ENCODE measurements at places on chromosomes 3 and 15.
A peak's percentile ranks its signal among the peaks of the same experiment; 100 is the strongest.

DNA sequence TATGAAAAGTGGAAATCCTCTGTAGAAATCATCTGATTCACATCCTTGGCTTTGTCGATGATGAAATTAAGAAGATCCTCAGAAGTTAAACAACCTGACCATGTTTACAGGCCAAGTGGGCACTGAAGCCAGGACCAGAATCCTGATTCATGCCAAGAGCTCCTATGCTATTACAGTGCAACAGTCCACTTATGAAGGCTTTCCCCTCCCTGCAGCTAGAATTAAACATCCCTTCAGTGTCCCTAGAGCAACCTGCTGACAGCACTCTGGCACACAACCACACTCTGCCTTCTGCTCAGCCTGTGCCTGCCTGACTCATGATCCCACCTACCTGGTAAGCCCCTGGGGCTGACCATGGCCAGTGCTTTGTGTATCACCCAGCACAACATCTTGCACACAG, 33.8 kb downstream of the TXNRD3 start:
- DNase-seq = no peak

DNA sequence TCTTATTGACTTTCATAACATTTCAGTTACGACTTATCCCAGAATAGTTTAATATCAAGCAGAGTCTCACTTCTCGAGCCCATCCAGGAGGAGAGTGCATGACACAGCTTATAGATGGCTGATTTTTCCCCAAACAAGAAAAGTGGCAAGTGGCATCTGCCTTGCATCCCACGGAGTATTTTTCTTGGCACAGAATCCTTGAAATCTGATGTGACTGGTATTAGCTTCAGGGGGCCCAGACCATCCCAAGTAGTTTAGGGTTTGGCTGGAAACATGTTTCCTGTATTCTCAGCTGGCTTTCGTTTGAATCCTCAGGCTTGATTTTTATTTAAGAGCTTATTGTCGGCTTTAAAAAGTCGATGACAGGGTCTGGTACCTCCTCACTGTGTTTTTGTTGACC, 20.7 kb upstream of the FBXL22 start:
- DNase-seq = no peak

- no peak for DNase-seq
These were observed 82.8 kb upstream of the MRPS22 start for GRCh38 chr3:139260793-139261736.

GRCh38 chr15:51380999-51381806, 39.7 kb downstream of the GLDN start:
- no peak for DNase-seq

DNA sequence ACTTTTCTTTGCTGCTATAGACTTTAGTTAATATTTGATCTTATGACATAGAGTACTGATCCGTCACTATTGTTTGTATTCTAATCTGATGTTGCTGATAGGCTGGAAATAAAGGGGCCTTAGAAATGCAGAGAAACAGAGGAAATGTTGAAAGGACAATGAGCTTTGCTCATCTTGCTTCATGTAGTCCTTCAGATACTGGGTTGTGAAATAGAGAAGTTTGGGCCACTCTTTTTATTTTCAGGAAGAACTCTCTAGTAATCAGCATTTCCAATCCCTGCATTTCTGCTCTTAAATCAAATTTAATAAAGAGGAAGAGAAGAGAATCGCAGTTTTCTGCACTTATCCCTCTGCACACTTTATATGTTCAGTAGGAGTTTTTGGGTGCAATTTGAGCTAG, 192.8 kb upstream of the THBS1 start:
- DNase-seq = no peak

- no peak for DNase-seq
These were observed 555.2 kb downstream of the MAGI1 start for GRCh38 chr3:65483480-65483879.

DNA sequence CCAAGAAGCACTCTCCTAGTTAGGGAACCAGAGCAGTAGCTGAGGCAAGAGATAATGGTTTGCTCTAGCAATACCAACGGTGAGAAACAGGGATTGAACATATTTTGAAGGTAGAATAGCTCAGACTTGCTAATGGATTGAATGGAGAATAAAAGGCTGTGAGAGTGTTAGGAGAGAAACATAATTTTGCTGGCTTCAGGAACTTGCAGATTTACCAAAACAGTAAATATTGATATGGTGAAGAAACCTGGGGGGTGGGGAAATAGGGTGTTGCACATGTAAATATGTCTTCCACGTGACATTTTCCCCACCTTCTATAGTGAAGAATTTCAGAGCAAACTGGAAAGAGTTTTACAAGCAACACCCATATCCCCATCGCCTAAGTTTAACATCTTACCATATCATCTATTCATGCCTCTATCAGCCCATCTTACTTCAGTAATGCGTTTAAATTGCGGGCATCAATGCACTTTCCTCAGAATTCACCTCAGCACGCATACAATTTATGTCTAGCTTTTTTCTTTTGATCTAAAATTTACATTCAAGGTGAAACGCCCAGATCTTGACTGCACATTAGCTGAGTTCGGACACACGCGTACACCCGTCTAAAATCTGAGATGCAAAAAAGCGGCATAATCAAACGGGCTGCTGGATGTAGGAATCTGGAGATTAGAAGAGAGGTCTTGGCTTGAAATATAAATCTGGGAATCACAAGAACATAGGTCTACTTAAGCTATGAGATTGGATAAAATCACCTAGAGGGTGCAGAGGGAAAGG, 891 bp upstream of the NR1D2 start:
- DNase-seq = no peak

DNA sequence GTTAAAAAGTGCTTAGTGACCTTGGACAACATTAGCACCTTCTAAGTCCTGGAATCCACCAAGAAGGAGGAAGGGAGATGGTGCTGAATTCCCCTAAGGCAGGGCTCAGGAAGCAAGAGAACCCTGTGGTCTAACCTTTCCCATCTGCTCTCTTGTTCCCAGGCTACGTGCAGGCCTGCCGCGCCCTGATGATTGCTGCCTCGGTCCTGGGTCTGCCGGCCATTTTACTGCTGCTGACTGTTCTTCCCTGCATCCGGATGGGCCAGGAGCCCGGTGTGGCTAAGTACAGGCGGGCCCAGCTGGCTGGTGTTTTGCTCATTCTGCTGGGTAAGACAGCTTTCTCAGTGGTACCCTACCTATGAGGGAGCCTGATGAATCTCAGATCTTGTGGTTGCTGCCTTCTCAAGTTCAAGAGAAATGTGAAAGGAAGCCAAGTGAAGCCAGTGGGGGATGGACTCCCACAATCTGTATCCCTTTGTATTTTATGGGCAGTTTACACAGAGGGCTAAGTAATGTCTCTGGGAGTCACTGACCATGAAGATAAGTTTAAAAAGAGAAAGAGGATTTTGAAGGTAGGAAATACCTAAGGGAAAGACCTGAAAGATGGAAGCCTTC, 4.4 kb downstream of the CLDN11 start:
- no peak for DNase-seq

- DNase-seq = no peak
These were observed 15.4 kb upstream of the OXTR start for GRCh38 chr3:8784676-8785435.

DNA sequence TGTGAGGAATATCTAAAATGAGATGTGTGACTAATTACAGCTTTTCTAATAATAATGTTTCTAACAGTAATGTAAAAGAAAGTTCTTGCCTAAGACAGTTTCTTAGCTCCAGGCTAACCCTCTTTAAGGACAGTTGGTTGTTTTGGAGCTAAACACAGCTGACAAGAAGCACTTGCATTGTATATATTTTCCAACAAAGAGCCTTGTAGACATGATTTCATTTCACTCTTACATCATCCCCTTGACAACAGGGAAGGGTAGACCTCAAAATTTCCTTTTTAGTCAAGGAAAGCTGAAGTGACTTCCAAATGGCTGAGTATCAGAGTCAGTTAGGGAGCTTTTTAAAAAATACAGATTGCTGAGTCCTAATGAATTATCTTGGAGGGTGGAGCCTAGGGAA, 4.1 kb downstream of the ARID3B start:
- DNase-seq = no peak

GRCh38 chr15:76190751-76191538, 120.3 kb downstream of the ETFA start:
- DNase-seq = peak; percentile 20

GRCh38 chr3:157104521-157104920, 55.4 kb downstream of the CCNL1 start:
- DNase-seq = no peak

- DNase-seq = no peak
These were observed 19.2 kb downstream of the ZBTB38 start for GRCh38 chr3:141387516-141387915.

GRCh38 chr15:79209116-79209515, 73.4 kb upstream of the ANKRD34C start:
- no peak for DNase-seq

GRCh38 chr15:74390647-74391288, 23.3 kb upstream of the CYP11A1 start:
- DNase-seq = no peak

GRCh38 chr3:23785097-23785645, 20.6 kb upstream of the UBE2E1 start:
- DNase-seq = no peak

DNA sequence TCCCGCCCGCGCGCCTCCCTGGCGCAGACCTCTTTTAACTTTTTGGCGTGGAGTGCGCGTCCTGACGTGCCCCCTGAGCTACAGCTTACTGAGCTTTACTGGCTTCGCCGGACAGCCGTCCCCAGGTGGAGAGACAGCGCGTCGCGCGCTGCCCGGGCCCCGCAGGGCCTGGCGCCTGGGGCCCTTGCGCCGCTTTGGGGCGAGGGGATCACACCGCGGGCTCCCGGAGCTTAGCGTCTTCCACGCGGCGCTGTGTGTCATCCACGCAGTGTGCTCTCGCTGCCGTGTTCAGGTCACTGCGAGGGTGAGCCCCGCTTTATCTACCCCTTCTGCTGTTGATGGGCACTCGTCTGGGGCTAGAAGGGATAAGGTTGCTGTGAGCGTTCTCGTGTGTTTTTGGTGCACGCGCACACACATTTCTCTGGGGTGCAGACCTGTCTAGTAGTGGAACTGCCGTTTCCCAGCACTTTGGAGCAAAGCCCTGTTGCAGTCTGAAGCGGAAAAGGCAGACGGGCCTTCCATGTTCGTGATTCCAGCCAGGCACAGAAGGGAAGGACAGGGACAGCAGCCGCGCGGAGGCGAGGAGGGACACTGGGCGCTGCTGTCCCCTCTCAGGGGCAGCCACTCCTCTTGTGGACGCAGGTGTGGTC, 33.1 kb upstream of the ALDH1L1 start:
- DNase-seq = no peak

DNA sequence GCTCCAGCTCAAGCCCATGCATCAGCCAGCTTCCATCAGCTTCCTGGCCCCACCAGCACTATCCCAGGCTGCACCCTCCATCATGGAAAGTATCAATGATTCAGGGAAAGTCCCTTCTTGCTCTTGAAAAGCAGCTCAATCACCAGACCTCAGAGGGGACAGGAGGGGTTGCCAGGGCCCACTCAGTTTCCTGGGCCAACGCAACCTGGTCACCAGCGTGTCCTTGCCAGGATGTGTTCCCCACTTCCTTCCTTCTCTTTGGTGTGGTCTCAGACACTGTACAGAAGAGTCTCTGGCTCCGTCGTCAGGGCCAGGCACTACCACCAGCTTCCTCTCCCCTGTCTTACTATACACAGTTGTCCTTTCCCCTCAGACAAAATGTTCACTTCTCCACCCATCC, 3.0 kb downstream of the HDC start:
- DNase-seq = no peak

DNA sequence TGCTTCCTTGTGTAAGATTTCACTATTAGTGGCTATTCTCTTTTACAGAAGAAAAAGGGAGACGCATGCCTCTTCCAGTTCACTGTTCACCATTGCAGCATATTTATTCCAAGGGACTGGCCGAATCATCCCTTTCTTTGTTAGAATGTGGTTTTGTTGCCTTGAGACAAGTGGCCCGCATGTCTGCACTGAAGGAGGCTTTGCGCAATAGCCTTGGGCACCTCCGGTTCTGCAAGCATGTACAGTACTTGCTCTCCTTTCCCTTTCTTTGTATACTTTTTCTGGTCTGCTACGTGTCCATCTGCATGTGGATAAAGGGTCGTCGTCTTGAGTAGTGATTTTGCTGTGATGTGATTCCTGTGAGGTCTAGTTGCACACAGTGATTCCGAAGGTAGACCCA, 43.0 kb downstream of the FLNB start:
- no peak for DNase-seq

GRCh38 chr3:197549261-197549885, 6.4 kb downstream of the BDH1 start:
- no peak for DNase-seq

DNA sequence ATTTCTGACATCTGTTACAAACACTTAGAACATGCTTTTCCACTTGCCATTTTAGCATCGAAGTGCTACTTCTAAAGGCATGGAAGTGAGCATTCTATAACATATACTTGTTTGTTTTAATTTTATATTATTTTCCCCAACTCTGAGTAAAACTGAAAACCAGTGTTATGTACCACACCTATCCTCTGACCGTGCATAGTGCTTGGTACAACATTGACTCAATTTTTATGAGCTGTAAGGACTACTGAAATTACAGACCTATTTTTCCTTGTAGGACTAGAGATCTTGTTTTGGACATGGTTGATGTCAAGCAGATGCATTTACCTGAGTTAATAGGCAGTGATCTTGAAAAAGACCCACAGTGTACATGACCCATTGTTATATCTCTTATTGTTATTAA, 51.5 kb upstream of the CCNB2 start:
- DNase-seq = no peak

- no peak for DNase-seq
These were observed 166.3 kb upstream of the MBNL1 start for GRCh38 chr3:152102410-152102809.

GRCh38 chr3:64344721-64345207, 119.5 kb upstream of the PRICKLE2 start:
- no peak for DNase-seq

- no peak for DNase-seq
These were observed 65.6 kb downstream of the GLCE start for GRCh38 chr15:69226023-69226355.

Measured in effector CD8-positive, alpha-beta T cell (primary cell).